ENCODE measurements at places on chromosomes 7 and 10.

DNA sequence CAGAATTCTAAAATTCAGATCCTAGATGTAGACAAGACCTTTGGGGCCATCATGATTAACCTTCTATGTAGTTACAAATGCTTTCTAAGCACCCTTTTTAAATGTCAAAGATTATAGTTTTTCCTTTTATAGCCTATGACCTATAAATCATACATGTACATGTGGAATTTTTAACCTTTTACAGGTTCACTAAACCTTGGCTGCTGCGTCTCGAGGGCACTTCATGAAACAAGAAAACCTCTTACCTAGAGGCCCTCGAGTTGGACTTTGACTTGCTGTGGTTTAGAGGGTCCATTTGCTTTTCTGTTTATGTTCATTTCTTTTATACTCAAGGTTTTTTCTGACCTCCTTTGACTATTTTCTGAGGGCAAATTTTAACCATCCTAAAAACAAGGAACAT lies 302.2 kb downstream of the CSTF2T start:
- no peak for DNase-seq

DNA sequence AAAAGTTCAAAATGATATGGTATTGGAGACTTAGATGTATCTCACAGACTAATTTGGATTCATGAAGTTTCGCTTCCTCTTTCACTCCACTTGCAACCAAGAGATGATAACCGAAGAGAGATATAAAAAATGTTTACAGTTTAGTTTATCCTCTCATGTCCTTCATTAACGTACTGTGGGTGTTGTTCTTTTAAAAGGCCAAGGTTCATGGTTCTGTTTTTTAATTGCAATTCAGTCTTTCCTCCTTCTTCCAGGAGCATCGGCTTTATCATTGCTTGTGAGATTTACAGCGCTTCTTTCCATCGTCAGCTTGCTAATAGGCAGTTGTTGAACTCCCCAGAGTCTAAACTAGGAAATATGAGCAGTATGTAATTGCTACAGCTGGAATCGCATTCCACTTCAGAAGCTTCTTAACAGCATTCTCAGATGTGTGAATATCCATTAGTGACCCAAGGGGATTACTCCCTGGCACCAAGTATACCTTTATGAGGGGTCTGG lies 75.9 kb upstream of the HGF start:
- DNase-seq: no peak

DNA sequence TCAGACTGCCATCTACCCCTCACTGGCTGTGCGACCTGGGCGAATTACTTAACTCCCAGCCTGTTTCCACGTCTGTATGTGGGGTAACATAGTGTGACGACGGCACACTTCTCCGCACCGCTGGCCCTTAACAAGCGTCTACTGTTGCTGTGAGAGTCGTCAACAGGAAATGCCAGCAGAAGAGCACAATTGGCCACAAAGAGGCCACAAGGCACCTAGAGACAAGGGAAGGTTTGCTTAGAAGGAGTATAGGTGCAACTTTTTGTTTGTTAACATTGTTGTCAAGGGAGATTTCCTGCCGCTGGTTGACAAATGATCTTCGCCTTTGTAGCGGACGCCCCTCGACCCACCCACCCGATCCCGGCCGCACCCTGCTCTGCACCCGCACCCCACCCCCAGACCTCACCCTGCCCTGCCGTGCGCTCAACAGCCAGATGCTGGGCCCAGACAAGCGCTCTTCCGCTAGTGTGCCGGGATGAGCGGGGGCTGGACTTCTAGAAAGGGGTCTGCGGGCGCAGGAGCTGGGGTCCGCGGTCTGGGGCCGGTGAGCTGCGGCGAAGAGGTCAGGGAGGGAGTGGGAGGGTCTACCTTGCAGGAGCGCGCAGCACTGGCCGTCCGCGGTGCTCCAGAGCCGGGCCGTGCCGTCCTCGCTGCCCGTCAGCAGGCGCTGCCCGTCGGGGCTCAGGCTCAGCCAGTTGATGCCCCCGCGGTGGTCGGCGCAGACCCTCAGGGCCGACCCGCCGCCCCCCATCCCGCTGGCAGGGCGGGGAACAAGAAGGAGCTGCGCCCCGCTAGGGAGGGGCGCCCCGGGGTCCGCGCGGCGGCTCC lies 785 bp downstream of the WDR86 start:
- no peak for DNase-seq

DNA sequence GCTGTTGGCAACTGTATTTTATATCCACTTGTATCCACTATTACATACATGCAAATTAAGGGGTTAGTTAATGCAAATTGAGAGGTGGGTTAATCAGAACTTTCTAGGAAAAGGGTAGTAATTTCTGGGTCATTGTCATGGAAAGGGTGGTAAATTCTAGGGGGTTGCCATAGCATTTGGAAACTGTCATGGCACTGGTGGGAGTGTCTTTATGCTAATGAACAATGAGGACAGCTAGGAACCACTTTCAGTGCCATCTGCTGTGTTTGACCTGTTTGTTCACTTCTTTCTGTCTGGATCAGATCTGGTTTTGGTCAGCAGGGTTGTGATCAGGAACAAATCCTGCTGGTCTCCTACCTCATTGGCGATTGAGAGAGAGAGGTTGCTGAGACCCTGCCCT lies 283.3 kb upstream of the PRKCQ start:
- DNase-seq: no peak

DNA sequence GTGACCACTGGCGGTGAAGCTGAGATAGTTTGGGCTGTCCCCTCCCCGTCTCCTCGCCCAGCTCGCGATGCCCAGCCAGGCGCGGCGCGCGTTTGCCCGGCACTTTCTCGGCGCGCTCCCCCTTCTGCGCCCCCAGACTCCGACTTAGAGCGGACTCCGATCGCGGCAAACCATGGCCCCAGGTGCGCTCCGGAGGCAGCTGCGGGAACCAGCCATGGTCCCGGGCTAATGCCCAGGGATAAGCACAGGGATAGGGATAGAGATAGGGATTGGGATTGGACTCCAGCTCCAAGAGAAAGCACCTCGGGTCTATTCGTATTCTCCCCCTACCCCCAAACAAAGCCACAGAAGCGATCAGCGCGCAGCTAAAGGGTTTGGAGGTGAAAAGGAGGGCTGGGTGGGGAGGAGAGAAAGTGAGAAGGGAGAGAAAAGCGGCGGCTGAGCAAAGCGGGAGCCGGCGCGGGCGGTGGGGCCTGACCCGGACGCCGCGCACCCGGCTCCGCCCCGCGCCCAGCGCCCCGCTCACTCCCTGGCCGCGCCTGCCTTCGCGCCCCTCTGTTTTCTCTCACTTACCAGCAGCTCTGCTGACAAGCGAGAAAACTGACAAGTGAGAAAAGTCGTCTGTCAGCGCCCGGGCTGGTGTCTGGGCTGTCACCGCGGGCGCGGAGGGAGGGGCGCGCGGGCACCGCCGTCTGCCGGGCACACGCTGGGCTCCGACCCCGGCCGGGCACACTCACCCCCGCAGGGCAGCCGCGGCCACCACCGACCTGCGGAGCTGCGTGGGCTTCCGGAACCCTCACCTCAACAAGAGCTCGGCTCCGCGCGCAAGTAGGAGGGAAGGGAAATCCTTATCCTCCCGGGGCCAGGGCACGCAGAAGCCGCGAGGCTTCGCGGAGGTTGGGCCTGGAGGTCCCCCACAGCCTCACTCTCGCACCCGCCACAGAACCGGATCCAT lies at the start of gene PDE1C:
PDE1C (minus strand) TSS at position 2 of the 955 bp plus-strand sequence.
- no peak for DNase-seq

- no peak for DNase-seq
These were observed 351.1 kb upstream of the KLF6 start for GRCh38 chr10:4136121-4136520.

- no peak for DNase-seq
These were observed 299.1 kb upstream of the IGFBP3 start for GRCh38 chr7:46220066-46220630.

GRCh38 chr7:158814637-158815036 lies 14.7 kb downstream of the ESYT2 start:
- DNase-seq: no peak

DNA sequence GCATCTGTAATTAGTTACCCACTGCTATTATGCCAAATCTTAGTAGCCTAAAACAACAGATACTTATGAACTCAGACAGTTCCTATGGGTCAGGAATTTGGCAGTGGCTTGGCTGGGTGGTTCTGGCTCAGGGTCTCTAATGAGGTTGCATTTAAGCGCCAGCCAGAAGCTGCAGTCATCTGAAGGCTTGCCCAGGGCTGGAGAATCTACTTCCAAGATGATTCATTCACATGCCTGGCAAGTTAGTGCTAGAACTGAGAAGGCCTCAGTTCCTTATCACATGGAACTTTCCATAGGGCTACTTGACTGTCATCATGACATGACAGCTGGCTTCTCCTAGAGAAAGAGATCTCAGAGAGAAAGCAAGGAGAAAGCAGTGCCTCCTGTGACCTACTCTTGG lies 121.3 kb downstream of the AVL9 start:
- no peak for DNase-seq

Measured in nucleus accumbens (tissue), 56 donors.